ENCODE measurements at places on chromosomes 13 and 19.

- DNase-seq = no peak
Measured at GRCh38 chr13:28052945-28053344, 47.4 kb downstream of the FLT3 start.

DNA sequence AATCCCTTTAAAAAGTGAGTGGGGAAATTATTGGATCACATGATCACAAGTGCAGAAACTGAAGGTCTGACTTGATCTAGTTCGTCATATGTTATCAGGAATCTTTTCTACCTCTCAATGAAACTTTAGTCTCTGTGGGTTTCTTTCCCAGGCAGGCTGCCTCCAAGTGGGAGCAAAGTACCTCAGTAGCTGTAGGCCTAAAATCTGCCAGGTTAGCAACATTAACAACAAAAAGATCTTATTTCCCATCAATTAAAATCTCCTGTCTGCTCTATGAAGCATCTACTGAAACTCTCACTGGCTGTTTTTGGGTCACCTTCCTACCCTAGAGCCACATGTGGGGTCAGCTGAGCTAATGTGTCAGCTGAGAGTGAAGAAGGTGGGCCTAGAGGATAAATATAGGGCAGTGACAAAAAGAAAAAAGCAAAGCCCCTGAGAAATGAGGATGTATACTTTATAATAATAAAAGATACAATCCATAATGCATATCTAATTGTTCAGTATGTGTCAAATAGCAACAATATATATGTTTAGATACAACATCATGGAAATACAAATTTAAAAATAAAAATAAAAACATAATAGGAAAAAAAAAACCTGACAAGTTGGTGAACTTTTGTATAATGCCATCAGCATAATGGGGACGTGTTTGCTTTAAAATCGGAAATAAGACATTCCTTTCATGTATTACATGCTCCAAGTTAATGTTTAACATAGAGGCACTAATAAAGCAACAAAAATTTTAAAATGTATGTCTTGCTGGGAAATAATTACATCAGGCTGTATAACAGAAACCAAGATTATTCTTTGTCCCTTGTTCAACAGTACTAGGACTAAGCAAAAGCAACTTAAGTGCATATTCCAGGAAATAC lies 141.1 kb downstream of the GPC5 start:
- DNase-seq = no peak

DNA sequence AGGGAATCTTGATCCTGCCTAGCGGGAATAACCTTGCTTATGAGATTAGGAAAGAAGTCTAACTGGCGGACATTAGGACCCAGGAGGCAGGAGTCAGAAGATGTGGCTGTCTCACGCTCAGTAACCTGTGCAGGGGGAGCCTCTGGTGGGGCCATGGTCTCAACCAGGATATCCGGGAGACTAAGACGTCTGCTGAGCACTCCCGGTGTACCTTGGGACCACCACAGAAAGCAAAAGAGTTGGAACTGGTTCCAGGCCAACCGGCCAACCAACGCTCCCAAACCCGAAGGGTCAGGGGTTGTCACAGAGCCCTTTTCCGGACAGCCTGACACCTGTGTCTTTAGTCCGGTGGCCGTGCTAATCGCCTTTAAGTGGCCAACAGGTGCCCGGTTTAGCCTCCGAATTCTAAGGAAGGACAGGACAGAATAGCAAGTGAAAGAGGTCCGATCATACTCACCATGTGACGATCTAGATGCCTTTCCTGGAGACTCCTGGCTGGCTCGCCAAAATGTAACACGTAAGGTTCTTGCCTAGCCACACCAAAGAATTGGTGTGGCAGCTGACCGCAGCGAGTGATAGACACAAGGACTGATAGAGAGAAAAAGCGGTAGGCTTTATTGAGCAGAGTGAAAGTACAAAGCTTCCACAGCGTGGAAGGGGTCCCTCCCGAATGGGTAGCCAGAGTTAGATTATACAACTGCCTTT lies 103.9 kb upstream of the DIAPH3 start:
- no peak for DNase-seq

DNA sequence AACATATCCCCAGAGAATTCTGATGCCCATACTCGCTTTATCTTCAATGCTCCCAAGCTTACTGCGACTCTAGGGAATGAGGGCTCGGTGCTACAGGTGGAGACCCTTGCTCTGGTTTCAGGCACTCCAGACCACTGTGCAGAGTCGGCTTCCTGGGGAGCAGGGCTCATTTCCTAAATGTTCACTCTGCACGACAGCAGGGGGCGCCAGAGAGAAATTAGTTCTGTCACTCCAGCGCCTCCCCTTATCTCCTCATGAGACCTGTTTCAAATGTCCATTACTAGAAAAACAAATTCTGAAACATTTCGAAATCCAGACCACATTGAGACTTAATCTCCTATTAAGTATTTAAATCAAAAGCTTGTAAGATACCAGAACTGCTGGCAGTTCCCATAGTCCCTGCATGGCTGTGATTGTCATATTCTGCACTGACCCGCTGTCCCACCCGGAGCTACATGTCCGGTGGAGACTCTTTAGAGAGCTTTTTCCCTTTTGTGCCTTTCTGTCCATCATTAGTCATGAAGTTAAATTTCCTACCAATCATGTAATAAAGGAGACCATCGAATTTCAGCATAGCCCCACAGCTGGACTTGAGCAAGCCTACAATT lies 22.4 kb downstream of the EPSTI1 start:
- DNase-seq = peak; percentile 86

DNA sequence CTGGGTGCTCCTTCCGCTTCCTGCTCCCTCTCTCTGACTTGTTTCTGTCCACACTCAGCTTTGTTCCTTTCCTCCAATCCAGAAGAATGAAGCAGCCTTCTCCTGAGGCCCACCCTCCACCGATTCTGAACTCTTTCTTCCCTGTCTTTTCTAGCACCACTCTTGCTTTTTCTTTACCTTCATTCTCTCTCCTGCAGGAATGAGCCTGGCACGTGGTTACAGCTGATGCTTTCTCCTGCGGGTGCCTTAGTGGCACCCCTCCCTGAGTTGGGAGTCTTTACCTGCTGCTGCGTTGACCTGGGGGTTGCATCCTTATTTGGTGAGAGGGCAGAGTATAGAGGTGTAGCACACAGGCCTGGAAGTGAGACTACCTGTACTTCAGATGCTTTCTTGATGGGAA lies 6.2 kb downstream of the UBAC2 start:
- DNase-seq = no peak

DNA sequence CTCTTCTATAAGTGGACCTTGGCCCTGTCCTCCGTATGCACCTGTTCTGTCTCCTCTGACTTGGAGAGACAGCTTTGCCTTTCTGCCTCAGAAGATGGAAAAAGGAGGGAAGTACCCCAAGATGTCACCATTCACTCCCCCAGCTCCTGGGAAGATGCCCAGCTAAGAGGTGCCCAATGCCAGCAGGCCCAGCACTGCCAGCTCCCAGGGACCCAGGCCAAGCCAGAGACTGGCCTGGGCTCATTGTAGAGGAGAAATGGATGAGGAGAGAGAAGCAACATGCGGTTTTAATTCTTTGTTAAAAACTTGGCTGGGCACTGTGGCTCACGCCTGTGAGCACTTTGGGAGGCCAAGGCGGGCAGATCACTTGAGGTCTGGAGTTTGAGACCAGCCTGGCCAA lies 111.5 kb upstream of the ZNF507 start:
- no peak for DNase-seq

GRCh38 chr13:51978796-51979556 lies 32.3 kb downstream of the ATP7B start:
- DNase-seq = no peak

DNA sequence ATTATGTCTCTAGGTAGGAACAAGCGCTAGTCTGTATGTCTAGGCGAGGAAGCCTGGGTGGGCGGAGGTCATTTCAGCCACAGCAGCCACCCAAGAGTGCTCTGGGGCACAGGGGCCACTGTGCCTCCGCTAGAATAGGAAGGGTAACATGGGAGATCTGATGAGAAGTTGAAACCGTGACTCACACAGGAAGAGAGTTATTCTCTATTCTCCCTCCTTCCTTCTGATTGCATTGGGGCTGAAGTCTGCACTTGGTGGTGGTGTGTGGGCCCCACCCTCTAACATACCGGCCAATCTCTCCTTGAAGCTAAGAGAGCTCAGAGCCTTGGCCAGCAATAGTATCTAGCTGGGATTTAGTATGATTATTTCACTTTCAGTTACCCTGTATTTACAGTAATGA lies 20.3 kb upstream of the GGACT start:
- DNase-seq = no peak

GRCh38 chr13:42847891-42848663 lies 66.7 kb downstream of the FAM216B start:
- no peak for DNase-seq

- DNase-seq = no peak
Measured at GRCh38 chr13:97185291-97185690, 36.8 kb upstream of the MBNL2 start.

DNA sequence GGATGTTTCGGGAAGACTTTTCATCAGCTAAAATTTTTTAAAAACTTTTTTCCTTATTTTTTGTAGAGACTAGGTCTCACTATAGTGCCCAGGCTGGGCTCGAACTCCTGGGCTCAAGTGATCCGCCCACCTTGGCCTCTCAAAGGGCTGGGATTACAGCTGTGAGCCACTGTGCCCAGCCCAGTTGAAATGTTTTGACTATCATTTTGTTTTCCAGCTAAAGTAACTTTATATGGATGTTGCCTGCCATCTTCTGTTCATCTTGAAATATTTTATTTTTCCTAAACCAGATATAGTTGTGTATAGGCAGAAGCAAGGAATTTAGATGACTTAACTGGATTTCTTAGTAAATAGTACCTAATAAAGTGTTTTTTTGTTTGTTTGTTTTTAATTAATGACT lies 7.0 kb downstream of the CAB39L start:
- DNase-seq = no peak

GRCh38 chr13:40376296-40376849 lies 290.1 kb downstream of the FOXO1 start:
- no peak for DNase-seq

DNA sequence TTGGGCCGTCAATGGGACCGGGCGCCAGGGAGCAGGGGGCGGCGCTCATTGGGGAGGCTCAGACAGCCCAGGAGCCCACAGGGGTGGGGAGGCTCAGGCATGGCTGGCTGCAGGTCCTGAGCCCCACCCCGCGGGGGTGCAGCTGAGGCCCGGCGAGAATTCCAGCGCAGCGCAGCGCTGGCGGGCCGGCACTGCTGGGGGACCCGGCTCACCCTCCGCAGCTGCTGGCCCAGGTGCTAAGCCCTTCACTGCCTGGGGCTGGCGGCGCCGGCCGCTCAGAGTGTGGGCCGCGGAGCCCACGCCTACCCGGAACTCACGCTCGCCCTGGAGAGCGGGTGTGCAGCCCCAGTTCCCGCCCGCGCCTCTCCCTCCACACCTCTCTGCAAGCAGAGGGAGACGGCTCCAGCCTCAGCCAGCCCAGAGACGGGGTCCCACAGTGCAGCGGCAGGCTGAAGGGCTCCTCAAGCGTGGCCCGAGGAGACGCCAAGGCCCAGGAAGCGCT lies 1227.4 kb downstream of the PCDH17 start:
- DNase-seq = no peak

GRCh38 chr13:101465877-101466276 lies 13.4 kb downstream of the ITGBL1 start:
- DNase-seq = no peak

DNA sequence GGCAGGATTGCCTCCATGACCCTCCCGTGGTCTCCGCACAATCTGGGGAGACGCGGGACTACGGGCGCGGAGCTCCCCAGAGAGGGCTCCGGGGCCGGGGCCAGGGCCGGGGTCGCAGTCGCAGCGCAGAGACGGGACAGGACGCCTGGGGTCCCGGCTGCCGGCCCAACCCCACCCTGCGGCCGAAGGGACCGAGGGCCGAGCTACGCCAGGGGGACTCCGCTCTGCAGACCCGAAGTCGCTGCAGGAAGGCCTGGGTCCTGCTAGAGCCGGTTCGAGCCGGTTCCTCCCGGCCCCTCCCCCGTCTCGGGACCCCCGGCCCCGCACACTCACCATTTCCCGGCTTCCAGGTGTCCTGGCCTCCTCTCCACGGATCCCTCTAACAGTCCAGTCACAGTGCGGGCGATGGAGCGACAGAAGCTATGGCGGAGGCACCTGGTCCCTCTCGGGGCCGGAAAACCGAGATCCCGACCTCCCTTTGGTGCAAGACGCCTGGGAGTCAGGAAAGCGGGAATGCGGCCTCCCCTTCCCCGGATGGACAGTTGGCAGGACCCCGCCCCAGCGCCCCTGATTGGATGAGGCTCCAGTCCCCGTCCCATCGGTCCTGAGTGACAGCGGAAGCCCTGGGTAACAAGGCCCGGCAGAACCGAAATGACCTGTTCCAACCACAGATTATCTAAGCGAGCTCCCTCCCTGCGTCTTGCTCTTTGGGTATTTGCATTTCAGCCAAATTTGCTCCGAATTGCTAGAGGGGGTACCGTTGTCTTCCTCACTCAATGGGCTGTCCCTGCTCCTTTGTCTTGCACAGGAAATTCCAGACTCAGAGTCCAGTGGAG lies at the start of gene ZNF625:
Gene ZNF625 (minus strand): TSS at position 512 of the 836 bp plus-strand sequence. CDS start 176 bp downstream, at position 336.
- no peak for DNase-seq

Data from stimulated activated CD4-positive, alpha-beta T cell treated with anti-CD3 and anti-CD28 coated beads, Interleukin-1b, Interleukin-23, amount 100 ng/mL, for 24 hours (primary cell).